ENCODE measurements at places on chromosomes 6 and 20.
A peak's percentile ranks its signal among the peaks of the same experiment; 100 is the strongest.

GRCh38 chr6:163637524-163637923, 223.0 kb downstream of the QKI start:
- no peak for DNase-seq

GRCh38 chr20:34426026-34426425, 63.0 kb downstream of the ITCH start:
- DNase-seq, result no peak

GRCh38 chr6:53301801-53302537, 46.8 kb downstream of the ELOVL5 start:
- DNase-seq, result no peak

DNA sequence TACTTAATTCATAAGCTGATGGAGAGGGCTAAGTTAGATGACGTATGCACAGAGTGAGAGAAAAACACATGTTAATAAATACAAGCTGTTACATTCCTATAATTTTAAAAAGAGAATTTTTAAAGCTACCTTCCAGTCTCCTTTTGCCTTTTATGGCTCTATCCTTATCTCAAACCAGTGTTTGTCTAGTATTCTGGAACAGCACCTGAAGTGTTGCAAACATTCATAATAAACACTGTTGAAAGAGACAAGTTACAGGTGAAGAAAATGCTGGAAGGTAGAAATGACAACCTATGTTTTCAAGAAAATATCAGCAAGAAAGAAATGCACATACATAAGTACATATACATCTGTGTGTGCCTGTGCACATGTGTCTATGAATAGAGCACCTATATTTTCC, 409.1 kb downstream of the PKHD1 start:
- no peak for DNase-seq

DNA sequence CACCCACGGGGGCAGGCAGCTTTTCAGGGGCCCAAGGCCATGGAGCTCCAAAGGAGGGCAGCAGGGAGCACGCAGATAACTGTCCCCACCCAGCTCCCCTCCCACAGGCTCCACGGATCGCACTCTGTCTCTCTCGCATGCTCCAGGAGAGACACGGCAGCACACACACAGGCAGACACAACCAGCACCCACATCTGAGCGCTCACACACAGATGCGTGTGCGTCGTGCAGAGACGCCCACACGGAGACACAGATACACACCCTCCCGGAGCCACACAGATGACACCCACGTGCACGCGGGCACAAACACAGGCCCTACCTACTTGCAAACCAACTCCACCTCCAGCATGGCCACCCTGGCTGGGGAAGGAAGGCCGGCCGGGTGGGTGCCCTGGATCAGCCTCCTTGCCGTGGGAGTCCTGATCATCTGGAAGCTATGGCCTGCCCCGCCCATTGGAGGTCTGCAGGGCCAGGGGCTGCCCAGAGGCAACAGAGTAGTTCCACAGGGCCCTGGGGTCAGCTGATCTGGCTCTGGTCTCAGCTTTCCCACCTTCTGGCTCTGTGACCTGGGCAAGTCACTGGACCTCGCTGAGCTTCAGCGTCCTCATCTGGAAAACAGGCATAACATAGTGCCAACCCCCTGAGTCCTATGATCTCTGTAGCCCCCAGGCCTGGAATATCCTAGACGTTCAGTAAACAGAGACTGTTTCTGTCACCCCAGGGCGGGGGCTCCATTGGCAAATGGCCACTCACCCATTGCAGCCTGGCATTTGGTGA, 31.5 kb downstream of the AAR2 start:
- no peak for DNase-seq

DNA sequence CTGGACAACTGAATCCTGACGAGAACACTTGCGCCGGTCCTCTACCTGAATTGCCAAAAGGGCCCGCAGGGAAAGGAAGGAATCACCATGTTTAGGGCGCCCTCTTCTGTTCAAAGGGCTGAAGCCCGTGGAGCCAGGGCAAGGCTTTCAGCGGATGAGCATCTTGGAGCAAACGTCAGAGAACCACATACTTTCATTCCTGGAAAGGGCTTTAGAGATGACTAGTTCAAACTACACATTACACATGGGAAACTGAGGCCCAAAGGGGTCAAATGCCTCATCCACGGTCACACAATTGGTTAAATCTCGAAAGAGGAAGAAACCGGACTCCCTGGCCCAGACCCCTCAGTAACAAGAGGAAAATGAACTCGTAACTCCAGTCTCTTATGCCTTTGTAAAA, 11.5 kb upstream of the ZNF133 start:
- peak; percentile 72 for DNase-seq

GRCh38 chr20:63183422-63184146, 32.3 kb downstream of the YTHDF1 start:
- peak; percentile 54 for DNase-seq

- no peak for DNase-seq
Measured at GRCh38 chr20:56769921-56770600, 141.0 kb downstream of the TFAP2C start.

- no peak for DNase-seq
Measured at GRCh38 chr20:13333036-13333435, 112.0 kb downstream of the ISM1 start.

GRCh38 chr20:53571555-53572286, 21.9 kb downstream of the ZNF217 start:
- no peak for DNase-seq
